Type B pancreatic cell (in vitro differentiated cells): ENCODE measurements at places on chromosomes 2 and 18.
A peak's percentile ranks its signal among the peaks of the same experiment; 100 is the strongest.

DNA sequence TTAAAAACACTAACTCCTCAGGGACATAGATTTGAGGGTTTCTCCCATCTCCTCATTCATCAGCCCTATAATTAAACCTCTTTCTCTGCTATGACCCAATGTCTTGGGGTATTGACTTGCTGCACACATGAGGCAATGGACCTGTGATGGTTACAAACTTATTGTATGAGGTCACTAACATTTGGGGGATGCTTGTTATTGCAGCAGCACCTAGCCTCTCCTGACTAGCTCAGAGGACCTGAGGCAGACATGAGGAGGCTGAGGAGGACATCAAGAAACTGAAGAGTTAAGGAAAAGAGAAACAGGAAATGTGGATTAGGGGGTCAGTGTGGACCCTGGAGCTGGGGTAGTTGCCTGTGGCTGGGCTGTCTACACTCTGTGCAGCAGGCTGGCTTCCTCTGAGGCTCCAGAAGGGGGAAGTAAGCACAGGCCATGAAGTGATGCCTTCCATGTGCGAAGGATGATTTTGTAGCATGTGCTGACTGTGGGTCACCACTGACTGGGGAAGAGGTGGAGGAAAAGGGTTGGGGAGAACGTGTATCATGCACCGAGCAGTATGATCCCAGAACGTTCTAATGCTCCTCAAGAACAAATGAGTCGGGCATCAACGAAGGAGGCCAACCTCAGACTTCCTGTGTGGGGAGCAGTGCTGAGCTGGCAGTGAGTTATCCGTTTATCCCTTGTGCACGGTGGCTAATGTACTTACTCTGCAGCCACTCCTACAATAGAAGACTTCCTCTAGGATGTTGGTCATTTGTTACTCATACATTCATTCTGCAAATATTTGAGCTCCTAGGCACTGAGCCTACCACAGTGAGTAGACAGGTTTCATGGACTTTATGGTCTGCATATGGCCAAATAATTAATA is 42.1 kb upstream of the RFX8 start:
- peaks cover 8% of the 10 kb centered on the region for H3K27me3 ChIP-seq
- H3K27ac ChIP-seq: peak overlapping the region; percentile 50
- DNase-seq: no peak
- no peaks in the 10 kb centered on the region for H3K36me3 ChIP-seq
- H3K4me3 ChIP-seq: peak overlapping the region; percentile 33

DNA sequence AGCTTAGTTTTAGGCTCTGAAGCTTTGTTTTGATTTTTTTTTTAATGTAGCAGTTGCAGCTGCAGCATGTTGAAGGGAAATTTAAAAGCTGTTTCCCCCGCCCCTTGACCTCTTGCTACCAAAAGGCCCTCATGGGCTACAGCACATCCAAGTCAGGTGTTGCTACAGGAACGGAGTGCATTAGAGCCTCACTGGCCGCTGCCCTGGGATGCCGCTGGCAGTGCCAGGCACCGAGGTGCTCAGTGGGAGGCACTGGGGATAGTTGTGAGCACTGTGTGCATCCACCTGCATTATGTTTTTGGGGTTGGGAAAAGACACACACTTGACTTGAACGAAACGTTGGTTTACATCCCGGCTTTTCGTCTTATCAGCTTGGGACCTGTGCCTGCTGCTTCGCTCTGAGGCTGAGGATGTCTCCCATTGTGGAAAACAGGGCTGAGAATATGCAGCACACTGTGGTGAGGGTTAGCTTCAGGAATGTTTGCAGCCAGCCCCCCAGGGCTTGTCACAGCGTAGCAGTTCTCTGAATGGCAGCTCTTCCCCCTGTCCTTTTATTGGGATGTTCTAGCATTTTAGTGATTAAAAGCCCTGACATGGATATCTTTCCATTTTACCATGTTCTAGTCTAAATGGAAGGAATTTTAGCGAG is 24.1 kb downstream of the DCDC2C start:
- peak overlapping the region; percentile 67 for H3K27ac ChIP-seq
- H3K4me1 ChIP-seq: peaks cover 10% of the 10 kb centered on the region

DNA sequence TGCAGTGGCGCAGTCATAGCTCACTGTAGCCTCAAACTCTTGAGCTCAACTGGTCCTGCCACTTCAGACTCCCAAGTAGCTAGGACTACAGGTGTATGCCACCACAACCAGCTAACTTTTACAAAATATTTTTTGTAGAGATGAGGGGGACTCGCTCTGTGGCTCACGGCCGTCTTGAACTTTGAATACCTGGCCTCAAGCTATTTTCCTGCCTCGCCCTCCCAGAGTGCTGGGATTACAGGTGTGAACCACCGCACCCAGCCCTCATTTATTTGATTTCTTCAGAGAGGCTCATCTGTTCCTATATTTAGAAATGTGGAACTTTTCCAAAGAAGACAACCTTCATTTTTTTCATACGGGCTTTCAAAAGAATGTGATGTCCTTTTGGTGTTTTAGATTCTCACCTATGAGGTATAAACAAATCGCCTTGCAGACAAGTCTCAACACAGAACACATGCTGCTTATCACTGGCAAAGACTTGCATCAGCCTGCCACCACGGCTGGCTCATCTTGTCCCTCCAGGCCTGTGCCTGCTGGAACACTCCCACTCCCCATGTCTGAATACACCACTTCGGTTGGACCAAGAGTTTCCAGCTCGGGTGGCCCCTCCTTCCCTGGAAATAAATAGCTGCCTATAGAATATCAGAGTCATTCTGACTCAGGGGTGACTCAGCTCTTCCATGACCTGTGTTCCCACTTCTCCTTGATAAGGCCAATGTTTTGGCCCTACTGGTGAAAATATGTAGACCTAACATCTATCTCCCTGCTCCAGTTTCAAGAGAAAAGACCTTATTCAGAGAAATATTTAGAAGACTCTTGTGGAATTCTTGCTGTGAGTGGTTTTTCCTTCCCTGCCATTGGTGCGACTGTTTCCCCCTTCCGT is 202.6 kb downstream of the TGIF1 start:
- H3K27me3 ChIP-seq: no peaks in the 10 kb centered on the region
- no peaks in the 10 kb centered on the region for H3K36me3 ChIP-seq
- H3K4me1 ChIP-seq: peaks cover 42% of the 10 kb centered on the region
- peak overlapping the region; percentile 87 for H3K27ac ChIP-seq
- H3K4me3 ChIP-seq: peak overlapping the region; percentile 53

DNA sequence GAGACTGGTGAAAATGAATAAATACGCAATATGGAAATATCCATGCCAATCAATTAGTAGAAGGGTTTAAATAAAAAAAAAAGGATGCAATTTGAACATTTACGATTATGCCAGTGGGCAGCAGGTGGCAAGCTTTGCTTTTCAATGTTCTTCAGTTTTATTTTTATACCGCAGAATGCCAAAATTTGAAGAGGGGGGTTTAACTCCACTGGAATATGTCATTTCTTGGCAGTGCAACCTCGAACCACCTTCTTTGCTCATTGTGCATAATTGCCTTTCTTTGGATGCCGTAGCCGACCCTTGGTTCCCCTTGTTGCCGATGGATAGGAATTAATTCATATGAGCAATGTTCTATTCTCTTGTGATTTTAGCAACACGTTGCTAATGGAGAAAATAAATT is 88.0 kb downstream of the LTBP1 start:
- peaks cover 2% of the 10 kb centered on the region for H3K36me3 ChIP-seq
- no peak for DNase-seq
- H3K4me1 ChIP-seq: peaks cover 29% of the 10 kb centered on the region
